ENCODE measurements at places on chromosomes 16 and 17.

DNA sequence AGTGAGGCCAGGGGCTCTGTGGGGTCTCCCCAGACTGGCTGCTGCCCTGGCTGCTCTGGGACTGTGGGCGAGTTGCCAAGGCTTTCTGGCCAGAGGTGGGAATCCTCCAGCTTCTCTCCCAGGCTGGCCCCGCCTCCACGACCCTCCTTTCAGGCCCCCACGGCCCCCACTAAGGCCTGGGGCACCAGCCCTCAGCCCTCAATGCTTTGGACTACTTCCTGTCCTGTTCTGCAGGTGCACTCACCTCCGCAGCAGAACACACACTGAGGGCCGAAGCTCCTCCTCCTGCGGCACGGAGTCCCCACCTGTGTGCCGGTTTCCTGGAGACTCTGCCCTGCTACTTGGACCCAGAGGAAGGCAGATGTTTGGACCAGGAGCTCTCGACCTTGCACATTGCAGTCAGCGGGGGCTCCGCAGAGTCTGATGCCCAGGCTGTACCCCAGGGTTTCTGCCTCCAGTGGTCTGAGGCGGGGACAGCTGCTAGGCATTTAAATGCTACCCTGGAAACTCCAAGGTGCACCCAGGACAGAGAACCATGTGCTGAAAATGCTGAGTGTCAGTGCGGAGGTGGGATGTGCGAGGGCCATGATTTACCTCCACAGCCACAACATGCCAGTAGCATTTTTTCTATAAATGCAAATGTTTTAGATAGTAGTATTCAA lies 223.8 kb downstream of the IRF8 start:
- DNase-seq, result no peak

GRCh38 chr17:63785556-63785955 lies 11.6 kb downstream of the DDX42 start:
- no peak for DNase-seq

DNA sequence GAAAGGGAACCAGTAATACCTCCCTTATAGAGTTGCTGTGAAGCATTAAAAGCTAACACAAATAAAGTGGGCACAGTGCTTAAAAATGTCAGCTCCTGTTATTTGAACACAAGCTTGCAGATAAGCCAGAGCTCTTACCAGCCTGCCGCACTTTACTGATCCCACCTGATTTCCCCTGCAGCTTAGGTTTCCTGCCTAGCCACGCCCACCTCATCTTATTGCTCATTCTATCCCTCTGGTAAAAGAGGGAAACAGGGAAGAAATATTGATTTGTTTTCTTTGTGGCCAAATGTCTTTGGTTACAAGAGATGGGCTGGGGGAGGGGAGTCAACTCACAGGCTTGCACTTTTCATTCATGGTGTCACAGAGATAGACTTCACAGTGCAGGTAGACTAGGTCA lies 9.6 kb upstream of the GP2 start:
- DNase-seq, result no peak

DNA sequence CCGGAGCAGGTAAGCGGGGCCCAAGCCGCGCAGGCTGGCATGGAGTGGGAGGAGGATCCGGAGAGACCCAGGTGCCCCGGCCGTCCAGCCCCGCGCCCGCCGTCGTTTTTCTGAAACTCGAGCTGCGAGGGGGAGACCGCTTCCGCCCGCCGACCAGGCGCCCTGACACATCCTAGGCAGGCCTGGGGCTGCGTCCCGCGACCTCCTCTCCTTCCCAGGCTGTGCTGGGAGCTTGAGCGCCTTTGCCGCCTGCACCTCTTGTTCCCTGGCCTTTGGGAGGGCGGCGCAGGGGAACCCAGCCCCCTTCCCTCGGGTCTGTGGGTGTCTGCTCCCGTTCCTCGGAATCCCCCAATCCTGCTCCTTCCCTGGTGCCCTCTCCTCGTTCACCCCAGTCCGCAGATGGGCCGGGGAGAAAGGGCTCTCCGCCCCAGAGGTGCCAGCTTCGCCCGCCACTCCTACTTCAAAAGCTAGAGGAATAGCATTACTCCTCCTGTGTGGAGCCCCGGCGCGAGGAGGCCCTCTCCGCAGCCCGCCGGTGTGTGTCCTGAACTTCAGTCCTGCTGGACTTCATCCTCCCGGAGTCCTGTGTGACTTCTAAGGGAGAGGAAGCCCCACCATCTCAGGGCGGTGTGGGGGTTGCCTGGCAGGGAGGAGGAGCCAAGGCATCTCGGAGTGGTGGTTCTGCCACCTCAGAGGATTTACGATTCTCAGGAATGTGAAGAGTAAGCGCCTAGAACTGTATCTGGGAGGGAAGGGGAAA lies 1.0 kb downstream of the NHERF1 start:
- DNase-seq, result no peak

GRCh38 chr16:4880006-4880580 lies 32.8 kb downstream of the UBN1 start:
- no peak for DNase-seq
